Suprapubic skin (tissue), 4 donors: ENCODE measurements at places on chromosomes 4 and X.

GRCh38 chr4:188439641-188440311 is 300.5 kb downstream of the TRIML1 start:
- DNase-seq: no peak
- H3K27ac ChIP-seq: no peak overlapping the region
- H3K27me3 ChIP-seq: no peaks in the 10 kb centered on the region
- no peaks in the 10 kb centered on the region for H3K36me3 ChIP-seq
- H3K4me1 ChIP-seq: peaks cover 3% of the 10 kb centered on the region

- H3K27me3 ChIP-seq: no peaks in the 10 kb centered on the region
- H3K4me3 ChIP-seq: no peak overlapping the region
- no peak for DNase-seq
- no peaks in the 10 kb centered on the region for H3K36me3 ChIP-seq
- H3K4me1 ChIP-seq: no peaks in the 10 kb centered on the region
Measured at GRCh38 chr4:71107726-71108125, 114.3 kb downstream of the DCK start.

DNA sequence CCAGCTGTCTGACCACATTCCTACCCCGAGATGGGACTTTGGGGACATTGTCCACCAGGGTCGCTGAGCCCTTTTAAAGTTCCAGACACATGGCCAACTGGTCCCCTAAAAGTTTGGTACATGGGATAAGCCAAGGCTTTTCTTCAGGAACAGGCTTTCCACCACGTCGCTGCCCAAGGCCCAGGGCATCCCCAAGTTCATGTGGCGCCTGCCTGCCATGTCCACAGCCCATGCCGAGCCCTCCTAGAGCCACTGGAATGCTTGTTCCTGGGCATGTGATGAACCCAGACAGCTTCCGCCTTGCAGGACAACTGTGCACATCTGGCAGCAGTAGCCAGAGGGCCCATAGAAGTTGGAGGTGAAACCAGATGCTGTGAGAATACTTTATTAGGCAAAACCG is 41.3 kb downstream of the FRG1 start:
- no peak for DNase-seq
- no peak overlapping the region for H3K4me3 ChIP-seq
- no peaks in the 10 kb centered on the region for H3K27me3 ChIP-seq
- H3K36me3 ChIP-seq: no peaks in the 10 kb centered on the region
- no peak overlapping the region for H3K27ac ChIP-seq
- no peaks in the 10 kb centered on the region for H3K4me1 ChIP-seq

DNA sequence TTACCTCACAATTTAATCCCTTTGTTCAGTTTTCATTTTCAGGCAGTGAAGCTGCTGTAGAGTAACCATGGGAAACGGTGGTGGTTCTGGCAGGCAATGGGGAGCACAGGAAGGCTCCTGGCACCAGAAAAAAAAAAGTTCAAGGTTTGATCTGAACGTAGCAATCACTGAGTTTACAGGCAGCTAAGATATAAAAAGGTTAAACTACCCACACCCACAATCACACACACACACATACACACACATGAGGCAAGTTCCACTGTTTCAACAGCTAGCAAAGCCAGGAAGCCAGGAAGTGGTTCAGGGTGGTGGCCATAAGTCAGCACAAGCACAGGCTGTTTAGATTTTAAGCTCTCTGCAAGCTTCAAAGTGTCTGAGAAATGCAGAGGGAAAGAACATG is at the start of gene SULT1B1:
Gene SULT1B1, minus strand, starts transcription at position 166 of the 400 bp plus-strand sequence. CDS start 5,403 bp downstream, outside the sequence.
- H3K4me1 ChIP-seq: peaks cover 4% of the 10 kb centered on the region
- H3K27ac ChIP-seq: peak within 1 kb of the TSS; percentile 41
- H3K4me3 ChIP-seq: no peak within 1 kb of the TSS
- DNase-seq: no peak

DNA sequence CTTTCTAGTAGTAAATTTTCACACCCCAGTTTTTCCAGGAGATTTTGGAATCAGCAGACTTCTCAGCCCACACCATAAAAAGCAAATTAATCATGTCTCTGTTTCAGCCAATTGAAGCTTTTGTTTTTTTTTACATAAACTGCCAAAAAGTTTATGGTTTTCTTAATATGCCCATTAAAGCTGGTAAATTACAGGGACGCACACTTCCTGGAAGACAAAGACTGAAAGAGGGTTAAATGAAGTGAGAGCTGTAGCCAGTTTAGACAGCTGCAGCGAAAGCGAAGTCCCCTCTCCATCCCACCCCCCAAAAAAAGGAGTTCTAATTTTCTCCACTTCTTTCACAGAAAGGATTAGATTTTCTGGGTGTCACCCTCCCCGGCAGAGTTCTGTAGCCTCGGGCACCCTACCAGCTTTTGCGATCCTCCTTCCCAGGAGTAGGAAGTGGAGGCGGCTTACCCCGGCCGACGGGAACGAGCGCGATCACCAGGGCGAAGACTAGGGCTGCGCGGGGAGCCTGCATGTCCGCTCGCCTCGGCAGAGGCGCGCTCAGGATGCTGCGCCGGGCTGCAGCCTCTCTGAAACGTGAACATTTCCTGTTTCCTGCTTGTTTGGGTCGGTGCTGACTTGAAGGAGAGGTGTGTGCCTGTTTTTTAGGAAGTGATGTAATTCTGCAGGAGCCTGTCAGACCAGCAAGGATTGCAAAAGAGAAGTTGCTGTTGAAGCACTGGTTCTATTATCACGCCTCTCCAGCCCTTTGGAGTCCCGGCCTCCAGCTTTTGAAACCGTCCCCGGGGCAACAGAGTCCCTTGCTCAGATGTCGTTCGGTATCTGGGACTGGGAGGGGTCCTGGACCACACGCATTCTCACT is at the start of gene TMEM154:
Gene TMEM154, minus strand, starts transcription at position 584 of the 868 bp plus-strand sequence. Its CDS starts 64 bp downstream, at position 520.
- H3K36me3 ChIP-seq: no peaks in the 10 kb centered on the region
- peak; percentile 85 for DNase-seq

- no peaks in the 10 kb centered on the region for H3K36me3 ChIP-seq
- DNase-seq: no peak
- peak overlapping the region; percentile 46 for H3K4me3 ChIP-seq
- H3K27me3 ChIP-seq: no peaks in the 10 kb centered on the region
- H3K27ac ChIP-seq: peak overlapping the region; percentile 75
Measured at GRCh38 chrX:130120321-130120731, 10.0 kb upstream of the ELF4 start.

DNA sequence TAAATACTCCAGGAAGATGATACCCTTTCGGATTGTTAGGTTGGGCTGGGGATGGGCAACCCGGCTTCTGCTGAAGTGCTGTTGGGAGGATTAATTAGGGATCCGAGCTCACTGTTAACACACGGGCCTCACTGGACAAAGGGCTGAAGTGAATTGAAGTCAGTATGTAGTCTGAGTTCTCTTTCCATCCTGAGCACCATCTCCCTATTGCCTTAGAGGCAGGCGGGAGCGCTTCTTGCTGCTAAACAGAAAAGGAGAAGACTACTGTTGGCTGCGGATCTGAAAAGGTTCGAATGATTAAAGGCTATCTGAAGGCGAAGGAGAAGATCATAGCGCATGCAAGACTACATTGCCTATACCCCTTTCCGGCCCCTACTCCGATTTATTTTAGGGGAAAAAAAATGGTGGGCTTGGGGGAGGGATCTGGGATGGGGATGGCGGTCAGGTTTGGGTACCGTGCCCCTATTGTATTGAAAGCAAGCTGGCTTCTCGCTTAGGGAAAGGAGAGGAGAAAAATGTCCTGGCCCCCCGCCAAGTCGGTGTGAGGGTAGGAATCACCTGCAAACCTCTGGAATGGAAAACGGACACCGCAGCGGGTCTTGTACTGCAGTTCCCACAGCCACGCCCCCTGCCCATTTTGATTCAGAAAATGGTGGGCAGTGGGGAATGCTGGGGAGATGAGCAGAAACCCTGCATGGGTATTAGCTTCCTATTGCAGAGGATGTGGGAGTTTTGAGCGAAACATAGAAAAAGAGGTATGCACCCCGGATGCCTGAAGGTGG is 22.3 kb downstream of the MORF4L2 start:
- DNase-seq: no peak
- H3K27me3 ChIP-seq: no peaks in the 10 kb centered on the region
- no peak overlapping the region for H3K27ac ChIP-seq
- H3K4me1 ChIP-seq: no peaks in the 10 kb centered on the region

- no peak for DNase-seq
- no peaks in the 10 kb centered on the region for H3K27me3 ChIP-seq
- no peak overlapping the region for H3K4me3 ChIP-seq
- H3K4me1 ChIP-seq: no peaks in the 10 kb centered on the region
- no peaks in the 10 kb centered on the region for H3K36me3 ChIP-seq
- H3K27ac ChIP-seq: no peak overlapping the region
Measured at GRCh38 chr4:5399790-5400421, 308.5 kb downstream of the EVC2 start.

DNA sequence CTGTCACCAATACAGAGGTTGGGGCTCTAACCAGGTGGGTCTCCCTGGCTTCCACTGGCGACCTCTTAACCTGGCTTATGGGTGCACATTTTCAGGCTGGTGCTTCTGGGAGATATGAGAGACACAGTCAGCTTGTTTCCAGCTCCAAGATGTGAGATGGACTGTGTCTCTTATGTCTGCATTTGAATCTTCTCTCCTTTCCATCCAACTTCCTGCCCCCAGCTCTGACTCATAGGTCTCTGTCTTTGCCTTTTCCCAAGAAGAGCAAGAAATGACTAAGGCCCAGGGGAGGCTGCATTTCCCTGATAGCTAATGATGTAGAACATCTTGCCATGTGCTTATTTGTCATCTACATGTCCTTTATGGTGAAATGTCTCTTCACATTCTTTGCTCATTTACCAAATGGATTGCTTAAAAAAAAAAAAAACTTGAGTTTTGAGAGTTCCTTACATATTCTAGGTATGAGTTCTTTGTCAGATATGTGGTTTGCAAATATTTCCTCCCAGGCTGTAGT is 3.2 kb upstream of the UXT start:
- H3K27me3 ChIP-seq: no peaks in the 10 kb centered on the region
- no peak for DNase-seq
- H3K36me3 ChIP-seq: peaks cover 4% of the 10 kb centered on the region
- H3K4me1 ChIP-seq: peaks cover 2% of the 10 kb centered on the region
- H3K4me3 ChIP-seq: no peak overlapping the region
- no peak overlapping the region for H3K27ac ChIP-seq
